ENCODE measurements at places on chromosomes 5 and 9. TPM values are rescaled to one million over a fixed set of nuclear protein-coding genes. Genes with fewer than 3 reads are reported as not detected.

DNA sequence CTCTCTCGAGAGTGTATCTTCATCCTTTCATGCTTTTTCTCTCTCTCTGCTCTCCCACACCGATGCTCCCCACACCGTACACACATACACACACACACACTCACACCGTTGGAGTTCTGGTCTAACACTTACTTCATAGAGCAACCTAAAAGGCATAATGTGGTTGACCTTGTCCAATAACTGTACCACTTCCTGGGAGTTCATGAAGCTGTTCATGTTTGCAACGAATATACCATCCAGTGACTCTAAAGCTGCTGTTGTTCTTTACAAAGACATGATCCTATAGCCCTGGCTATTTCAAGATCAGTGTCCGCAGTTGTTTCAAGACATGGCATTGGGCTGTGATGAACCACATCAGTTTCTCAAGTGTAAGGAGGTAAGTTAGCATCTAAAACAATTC is 10.0 kb downstream of the MEF2C start:
- DNase-seq = no peak

DNA sequence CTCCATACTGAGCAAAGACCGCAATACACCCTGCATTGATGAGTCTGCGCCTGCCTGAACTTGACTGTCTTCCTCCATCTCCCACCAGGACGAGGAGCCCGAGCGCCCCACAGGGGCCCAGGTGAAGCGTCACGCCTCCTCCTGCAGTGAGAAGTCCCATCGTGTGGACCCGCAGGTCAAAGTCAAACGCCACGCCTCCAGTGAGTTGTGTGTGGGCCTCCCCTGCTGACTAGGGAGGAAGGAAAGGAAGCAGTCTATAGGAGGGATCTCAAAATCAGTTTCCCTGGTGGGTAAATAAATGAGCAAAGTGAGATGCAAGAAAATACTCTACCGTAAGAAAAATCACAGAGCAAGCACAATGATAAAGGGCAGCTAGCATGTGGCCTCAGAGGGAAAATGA is 22.8 kb upstream of the GRPEL2 start:
- no peak for DNase-seq

GRCh38 chr5:124948062-124948753 is 201.8 kb upstream of the ZNF608 start:
- no peak for DNase-seq

DNA sequence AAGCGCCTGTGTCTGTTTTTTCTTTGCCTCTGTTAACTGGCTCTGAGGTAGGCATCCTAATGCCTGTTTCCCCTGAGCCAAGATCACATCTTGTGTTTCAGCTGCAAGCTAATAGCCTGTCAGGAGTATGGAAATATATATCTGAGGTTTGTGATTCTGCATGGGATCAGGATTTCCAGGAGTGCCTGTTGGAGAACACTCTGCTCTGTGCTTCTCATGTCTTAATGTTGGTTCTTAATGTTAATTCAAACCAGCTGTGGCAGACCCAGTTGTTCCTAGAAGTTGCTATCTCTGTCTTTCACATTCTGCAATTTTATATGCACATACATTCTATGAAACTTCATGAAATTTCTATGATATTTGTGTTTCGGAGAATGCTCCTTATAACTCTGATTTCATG is 72.1 kb downstream of the PGM5 start:
- DNase-seq = no peak

- DNase-seq = peak; percentile 34
Observed at GRCh38 chr5:157253547-157253946, 12.4 kb upstream of the CYFIP2 start.

DNA sequence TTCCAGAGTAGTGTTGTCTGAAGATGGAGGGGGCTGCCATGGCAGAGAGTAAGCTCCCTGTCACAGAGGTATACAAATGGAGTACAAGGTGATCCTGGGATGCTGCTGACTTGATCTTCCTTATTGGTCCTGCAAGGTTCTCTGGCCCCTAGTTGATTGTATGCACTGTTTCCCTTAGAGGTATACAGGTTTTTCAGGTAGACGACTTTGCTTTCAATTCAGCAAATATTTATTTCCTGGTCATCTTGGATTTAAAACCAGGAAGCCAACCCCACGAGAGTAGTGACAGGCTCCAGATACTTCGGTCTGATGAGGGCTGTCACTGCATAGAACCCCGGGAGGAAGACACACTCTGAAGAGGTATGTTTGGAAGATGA is 16.5 kb upstream of the TRIM14 start:
- DNase-seq = no peak

DNA sequence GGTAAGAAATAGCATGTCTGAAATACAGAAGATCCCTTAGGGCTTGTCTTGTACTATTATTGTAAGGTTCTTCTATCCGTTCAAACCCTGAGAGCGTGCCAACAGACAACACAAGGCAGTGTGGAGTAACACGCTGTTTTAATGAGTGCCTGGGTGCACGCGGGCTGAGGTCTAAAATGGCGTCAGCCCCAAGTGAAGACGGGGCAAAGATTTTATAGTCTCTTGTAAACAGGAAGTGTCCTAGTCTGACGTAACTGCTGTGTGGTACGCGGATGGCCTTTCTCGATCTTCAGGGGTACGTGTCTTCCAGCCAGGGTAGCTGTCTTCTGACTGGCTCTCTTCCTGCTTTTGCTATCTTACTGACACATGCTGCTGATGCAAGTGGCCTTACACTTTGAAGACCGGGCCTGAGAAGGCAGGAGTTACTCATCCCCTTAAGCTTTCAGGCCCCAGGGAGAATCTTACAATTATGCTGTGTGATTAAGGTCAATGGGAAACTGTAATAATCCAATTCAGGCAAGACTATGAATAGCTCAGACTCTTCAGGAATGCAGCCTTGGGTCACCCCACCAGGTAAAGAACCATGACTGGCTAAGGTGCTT is 1812.0 kb upstream of the CDH9 start:
- no peak for DNase-seq

GRCh38 chr5:34742061-34742460 is 85.9 kb downstream of the RAI14 start:
- DNase-seq = no peak

- no peak for DNase-seq
Observed at GRCh38 chr5:34618371-34619065, 37.6 kb upstream of the RAI14 start.

- DNase-seq = no peak
Observed at GRCh38 chr5:88930335-88930734, 47.4 kb upstream of the MEF2C start.

GRCh38 chr5:32765266-32765665 is 54.1 kb downstream of the NPR3 start:
- no peak for DNase-seq

DNA sequence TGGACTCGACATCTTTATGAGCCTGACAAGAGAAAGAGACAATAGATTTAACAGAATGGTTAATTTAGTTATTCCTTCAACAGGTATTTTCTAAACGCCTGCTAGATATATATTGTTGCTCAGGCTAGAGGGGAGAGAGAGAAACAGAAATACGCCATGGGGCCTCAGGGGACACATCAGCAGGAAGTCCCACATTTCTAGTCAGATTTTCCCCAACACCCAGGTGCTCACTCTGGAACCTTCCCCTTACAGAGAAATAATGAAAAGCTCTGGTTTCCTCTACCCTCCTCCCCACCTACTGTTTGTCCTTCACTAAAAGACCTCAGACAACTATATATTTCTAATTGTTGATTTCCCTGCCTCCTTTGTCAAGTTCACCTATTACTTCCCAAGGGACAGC is 130.3 kb upstream of the TBC1D2 start:
- no peak for DNase-seq

GRCh38 chr5:135934939-135935338 is 19.8 kb downstream of the LECT2 start:
- DNase-seq = no peak

GRCh38 chr5:169226895-169227294 is 74.0 kb downstream of the SLIT3 start:
- DNase-seq = no peak

DNA sequence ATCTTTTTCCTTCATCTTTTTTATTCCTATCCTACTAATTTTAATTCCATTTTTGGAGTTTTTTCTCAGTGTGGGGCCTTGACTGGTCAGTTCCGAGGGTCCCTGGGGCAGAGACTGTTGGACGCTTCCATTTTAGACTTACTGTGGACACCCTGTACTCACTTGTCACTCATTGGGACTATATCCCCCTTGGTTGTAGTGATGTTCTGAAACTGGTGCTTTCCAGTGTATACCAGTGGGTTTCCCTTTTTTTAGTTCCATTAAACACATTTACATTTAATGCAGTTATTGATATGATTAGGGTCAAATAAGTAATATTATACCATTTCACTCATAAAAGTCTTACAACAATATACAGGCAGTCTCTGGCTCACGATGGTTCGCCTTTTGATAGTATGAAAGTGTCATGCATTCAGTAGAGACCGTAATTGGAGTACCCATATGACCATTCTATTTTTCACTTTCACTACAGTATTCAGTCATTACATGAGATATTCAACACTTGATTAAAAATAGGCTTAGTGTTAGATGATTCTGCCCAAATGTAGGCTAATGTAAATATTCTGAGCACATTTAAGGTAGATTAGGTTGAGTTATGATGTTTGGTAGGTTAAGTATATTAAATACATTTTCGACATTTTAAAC is 46.0 kb downstream of the CNOT6 start:
- DNase-seq = no peak

DNA sequence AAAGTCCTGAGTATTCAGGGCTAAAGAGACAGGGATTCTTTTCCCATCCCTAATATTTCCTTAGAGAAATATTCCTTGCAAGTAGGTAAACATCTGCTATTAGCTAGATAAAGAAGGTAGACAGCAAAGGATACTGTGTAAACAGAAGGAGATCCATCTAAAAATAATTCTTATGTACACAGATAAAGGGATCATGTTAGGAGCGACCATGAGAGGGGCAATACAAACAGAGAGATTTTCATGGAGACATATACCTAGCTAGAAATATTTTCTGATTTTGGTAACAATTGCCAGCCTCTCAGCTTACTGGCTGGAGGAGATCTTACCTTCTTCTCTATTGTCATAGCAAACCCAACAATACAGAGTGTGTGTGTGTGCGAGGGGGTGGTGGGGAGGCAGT is 184.6 kb upstream of the DMAC1 start:
- no peak for DNase-seq

DNA sequence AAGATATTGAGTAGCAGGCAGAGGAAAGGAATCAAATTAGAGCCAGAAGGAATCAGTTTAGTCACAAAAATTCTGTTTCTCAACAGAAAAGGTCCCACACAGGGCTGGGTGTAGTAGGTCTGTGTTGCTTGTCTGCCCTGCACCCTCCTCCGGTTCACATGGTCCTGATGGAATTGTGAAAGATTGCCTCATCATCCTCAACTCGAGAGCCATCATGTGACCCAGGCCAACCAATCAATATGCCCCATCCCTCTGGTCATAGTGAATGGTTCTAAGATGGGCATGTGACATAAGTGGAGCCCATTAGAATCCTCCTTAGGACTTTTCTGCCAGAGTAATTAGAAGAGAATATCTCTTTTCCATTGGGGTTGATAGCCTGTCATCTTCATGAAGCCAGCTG is 56.7 kb upstream of the RAD23B start:
- no peak for DNase-seq

DNA sequence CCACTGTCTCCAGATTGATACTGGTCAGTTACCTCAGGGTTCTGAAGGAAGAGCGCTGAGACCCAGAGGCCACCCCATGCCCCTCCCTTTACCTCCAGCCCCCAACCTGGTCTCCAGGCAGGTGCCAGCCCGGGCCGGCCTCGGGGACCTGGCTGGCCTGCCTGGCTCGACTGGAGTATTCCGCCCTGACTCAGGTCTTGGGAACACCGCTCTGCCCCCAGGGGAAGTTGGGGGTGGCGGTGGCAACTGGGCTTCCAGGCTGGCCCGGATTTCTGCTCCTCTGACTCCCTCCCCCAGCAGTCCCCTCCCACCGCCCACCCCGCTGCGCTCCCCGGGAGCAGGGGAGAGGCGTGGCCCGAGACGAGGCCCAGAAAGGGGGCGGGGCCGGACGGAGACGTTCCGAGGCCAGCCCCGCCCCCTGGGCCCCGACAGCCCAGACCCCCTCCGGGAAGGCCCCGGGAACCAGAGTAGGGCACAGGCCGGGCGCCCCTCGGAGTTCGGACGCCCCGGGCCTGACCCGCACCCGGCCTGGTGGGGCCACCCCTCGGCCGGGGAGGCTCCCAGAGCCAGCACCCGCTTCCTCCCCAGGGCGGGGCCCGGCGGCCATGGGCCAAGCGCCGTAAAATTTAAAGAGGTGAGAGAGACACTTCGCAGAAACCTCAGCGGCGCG is 82.5 kb upstream of the ZBTB43 start:
- DNase-seq = peak; percentile 90

- no peak for DNase-seq
Observed at GRCh38 chr9:78437296-78437695, 140.4 kb downstream of the PSAT1 start.

GRCh38 chr9:2263665-2264064 is 248.5 kb downstream of the SMARCA2 start:
- no peak for DNase-seq

DNA sequence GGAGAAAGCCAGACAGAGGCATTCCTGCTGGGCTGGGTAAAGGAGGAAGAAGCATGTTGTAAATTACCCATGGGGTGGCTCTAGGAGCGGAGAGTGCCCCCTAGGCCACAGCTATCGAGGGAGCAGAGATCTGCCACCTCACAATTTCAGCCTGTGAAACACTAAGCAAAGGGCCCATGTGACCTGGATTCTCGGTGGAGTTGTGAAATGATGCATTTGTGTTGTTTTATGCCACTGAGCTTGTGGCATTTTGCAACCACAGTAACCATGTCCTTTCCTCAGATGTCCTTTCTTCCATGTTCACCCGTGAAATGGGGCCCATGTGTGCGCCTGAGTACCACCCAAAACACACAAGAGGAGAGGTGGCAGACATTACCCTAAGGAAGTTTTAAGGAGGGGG is 159.3 kb downstream of the SYK start:
- DNase-seq = no peak

DNA sequence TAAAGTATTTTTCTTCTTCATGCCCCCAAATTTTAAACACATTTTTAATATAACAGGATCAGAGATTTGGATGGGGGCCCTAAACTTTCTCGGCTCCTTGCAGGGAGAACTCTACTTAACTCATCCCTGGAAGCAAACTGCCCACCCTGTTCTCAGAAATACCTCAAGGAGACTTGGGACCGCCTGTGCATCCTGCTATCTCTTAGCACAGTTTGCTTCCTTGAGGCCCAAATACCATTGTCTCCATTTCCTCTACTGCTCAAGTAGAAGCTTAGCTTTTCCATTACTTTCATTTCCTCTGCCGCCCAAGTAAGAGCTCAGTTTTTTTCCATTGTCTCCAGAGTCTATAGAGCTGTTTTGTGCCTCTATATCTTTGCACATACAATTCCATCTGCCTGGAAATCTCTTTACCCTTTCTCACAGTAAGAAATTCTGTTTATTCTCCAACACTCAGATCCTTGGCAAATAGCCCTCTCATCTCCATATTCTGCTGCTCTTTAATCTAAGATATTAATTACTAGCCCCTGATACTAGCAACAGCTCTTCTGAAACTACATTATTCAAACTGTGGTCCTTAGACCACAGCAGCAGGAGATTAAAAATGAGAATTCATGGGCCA is 137.8 kb downstream of the CEMIP2 start:
- DNase-seq = no peak

Gene HTR4
- total RNA-seq = not detected

Gene C9
- total RNA-seq = not detected

Gene C7
- total RNA-seq = not detected

Gene GABRA6
- not detected for total RNA-seq

Gene COL5A1
- 205 TPM for total RNA-seq

Gene LRRC19
- not detected for total RNA-seq

Gene SREK1
- 48.6 TPM for total RNA-seq

Gene GLRA1
- total RNA-seq = not detected

Gene ANKRD20A1
- not detected for total RNA-seq

Gene SPAG8
- 0.21 TPM for total RNA-seq

Gene SCGB3A1
- not detected for total RNA-seq

Gene AGXT2
- total RNA-seq = not detected
